ENCODE measurements at places on chromosomes 6 and 20. TPM values are rescaled to one million over a fixed set of nuclear protein-coding genes. Genes with fewer than 3 reads are reported as not detected.

DNA sequence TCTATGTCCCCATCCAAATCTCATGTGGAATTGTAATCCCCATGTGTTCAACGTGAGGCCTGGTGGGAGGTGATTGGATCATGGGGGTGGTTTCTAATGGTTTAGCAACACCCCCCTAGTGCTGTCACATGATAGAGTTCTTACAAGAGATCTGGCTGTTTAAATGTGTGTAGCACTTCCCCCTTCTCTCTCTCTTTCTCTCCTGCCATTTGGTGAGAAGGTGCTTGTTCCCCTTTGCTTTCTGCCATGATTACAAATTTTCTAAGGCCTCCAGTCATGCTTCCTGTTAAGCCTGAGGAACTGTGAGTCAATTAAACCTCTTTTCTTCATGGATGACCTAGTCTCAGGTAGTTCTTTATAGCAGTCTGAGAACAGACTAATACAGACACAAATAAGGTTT lies 165.4 kb downstream of the OGFRL1 start:
- DNase-seq, result peak; percentile 40

DNA sequence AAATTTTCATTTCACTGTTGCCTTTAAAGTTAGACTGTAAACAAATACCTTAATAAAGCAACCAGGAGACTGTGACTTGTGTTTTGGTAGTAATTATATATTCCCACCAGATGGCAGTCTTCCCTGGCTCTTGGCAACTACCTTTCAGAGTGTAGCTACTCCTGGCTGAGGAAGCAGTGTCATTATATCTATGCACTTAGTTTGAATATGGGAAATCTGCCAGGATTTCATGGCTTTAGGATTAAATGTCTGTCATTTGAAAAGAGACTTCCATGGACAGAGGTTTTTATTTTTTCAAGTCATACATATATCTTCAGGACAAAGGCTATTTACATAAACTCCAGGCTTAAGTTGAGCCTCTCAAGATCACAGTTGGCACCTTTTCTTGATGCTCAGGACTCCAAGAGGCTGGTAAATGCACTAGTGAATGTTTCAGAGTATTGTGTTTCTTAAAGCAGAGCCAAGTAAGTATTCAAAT lies 160.1 kb downstream of the C6orf58 start:
- DNase-seq, result peak; percentile 80

Gene BMP5
- total RNA-seq, result 0.21 TPM

Gene LTB
- total RNA-seq, result not detected

Gene IMPG1
- total RNA-seq, result not detected

GRCh38 chr20:48791666-48792071 lies 36.1 kb downstream of the PREX1 start:
- no peak for DNase-seq

Gene FAM83C
- total RNA-seq, result not detected

GRCh38 chr6:91166271-91167046 lies 579.6 kb upstream of the MAP3K7 start:
- no peak for DNase-seq

- DNase-seq, result no peak
Measured at GRCh38 chr6:49743429-49743828, 759 bp downstream of the CRISP3 start.

GRCh38 chr6:100346828-100347227 lies 117.9 kb downstream of the SIM1 start:
- DNase-seq, result no peak

Gene CCDC170
- not detected for total RNA-seq
